ENCODE measurements at places on chromosomes 3 and 15.

DNA sequence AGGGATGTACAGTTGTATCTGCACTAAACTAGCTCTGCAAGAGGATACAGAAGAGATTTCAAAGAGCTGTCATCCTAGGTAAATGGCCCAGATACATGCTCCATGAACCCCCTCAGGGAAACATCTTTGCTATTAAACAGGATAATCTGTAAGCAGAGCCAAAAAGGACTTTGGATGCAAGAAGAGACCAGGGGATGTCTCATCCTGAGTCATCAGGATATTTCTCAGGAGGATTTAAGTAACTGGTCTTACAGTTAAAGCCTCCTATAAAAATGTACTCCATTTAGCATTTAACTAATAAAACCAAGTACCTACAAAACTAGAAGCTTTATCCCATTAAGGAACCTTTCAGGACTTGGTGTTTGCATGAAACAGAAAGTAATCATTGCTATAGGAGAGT is 48.2 kb upstream of the PHLDB2 start:
- no peak overlapping the region for H3K27ac ChIP-seq
- no peak overlapping the region for H3K4me3 ChIP-seq
- no peaks in the 10 kb centered on the region for H3K4me1 ChIP-seq
- H3K36me3 ChIP-seq, result no peaks in the 10 kb centered on the region
- no peaks in the 10 kb centered on the region for H3K27me3 ChIP-seq

GRCh38 chr3:13788522-13789424 is 91.1 kb downstream of the WNT7A start:
- no peak for DNase-seq
- H3K27ac ChIP-seq, result no peak overlapping the region
- H3K27me3 ChIP-seq, result peaks cover 16% of the 10 kb centered on the region
- no peak overlapping the region for H3K4me3 ChIP-seq
- H3K4me1 ChIP-seq, result no peaks in the 10 kb centered on the region
- H3K36me3 ChIP-seq, result no peaks in the 10 kb centered on the region

GRCh38 chr3:191753196-191753595 is 292.2 kb downstream of the PYDC2 start:
- no peaks in the 10 kb centered on the region for H3K4me1 ChIP-seq
- DNase-seq, result no peak
- no peak overlapping the region for H3K4me3 ChIP-seq
- H3K36me3 ChIP-seq, result no peaks in the 10 kb centered on the region
- no peak overlapping the region for H3K27ac ChIP-seq

GRCh38 chr3:164458986-164459385 is 619.3 kb downstream of the SI start:
- no peak overlapping the region for H3K27ac ChIP-seq
- no peak for DNase-seq
- H3K4me1 ChIP-seq, result no peaks in the 10 kb centered on the region
- no peaks in the 10 kb centered on the region for H3K36me3 ChIP-seq
- H3K27me3 ChIP-seq, result no peaks in the 10 kb centered on the region

Data from psoas muscle (tissue), 8 donors.